ENCODE measurements at places on chromosomes 7 and 10.

GRCh38 chr7:16744518-16745250 is 8.9 kb upstream of the TSPAN13 start:
- ATAC-seq, result no peak

GRCh38 chr7:81170291-81170690 is 251.4 kb upstream of the SEMA3C start:
- ATAC-seq, result no peak

GRCh38 chr10:120573355-120573754 is 116.3 kb downstream of the PLPP4 start:
- no peak for ATAC-seq

- no peak for ATAC-seq
Observed at GRCh38 chr10:51028420-51028819, 45.9 kb upstream of the PRKG1 start.

DNA sequence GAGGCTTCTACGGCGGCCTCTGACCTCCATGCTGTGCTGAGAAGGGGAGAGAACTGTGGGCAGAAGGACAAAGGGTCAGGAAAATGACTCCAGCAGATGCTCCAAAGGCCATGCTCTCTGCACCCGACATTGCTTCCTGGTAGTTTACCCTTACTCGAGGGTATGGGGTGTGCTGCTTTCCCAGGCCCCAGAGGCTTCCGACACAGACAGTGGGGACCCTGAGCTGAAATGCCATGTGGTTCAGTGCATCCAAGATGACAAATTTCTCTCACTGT is 130.9 kb downstream of the PTPN20 start:
- no peak for ATAC-seq

- no peak for ATAC-seq
Observed at GRCh38 chr7:159115601-159116501, 28.8 kb downstream of the VIPR2 start.

DNA sequence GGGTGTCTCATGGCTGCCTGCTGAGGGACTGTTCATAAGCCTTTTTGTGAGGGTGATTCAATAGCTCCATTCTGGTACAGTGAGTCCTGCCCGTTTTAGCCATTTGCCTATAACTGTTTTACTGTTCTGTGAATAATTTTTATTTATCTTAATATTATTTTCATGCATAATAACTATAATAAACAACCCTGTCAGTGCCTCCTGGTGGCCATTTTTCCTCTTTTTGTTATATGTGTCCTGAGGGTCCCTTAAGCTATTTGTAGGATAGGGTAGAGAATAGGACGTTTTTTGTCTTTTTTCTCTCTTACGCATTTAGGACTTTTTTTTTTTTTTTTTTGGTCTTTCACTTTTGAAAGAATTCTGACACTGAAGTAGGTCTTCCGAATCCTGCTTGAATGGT is 2.9 kb downstream of the C1QL3 start:
- no peak for ATAC-seq
